GM20000 (cell line): ENCODE measurements at places on chromosomes 1 and 21.
A peak's percentile ranks its signal among the peaks of the same experiment; 100 is the strongest.

- no peak for DNase-seq
These were observed 274.8 kb upstream of the AJAP1 start for GRCh38 chr1:4379451-4380175.

DNA sequence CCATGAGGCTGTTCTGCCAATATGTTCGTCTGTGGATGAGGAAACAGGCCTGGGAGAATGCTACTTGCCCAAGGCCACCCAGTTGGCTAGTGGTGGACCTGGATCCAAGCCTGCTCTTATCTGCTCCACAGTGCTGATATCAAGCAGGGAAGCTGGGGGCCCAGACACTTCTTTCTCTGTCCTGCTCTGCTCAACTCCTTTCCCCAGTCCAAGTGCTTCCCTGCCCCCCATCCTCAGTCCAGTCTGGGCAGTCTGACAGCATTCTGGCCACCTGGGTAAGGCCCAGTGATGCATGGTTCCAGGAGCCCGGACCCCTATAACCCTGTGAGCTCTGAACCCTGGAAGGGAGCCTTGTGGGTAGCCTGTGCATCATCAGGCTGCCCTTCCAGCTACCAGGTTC, 4.2 kb upstream of the PAQR7 start:
- no peak for DNase-seq

DNA sequence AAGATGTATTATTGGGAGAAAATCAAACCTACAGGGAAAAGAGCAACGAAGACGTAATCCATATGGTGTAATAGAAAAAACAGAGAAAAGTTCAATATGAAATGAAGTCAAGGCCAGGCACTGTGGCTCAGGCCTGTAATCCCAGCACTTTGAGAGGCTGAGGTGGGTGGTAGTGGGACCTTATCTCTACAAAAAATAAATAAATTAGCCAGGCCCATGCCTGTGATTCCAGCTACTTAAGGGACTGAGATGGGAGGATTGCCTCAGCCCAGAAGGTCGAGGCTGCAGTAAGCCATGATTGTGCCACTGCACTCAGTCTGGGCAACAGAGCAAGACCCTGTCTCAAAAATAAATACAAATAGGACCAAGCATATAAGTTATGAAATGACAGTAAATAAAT, 11.4 kb downstream of the DESI2 start:
- no peak for DNase-seq

GRCh38 chr1:241716915-241717656, 65.0 kb downstream of the WDR64 start:
- no peak for DNase-seq

GRCh38 chr1:117098287-117098890, 23.2 kb downstream of the TRIM45 start:
- DNase-seq: no peak

DNA sequence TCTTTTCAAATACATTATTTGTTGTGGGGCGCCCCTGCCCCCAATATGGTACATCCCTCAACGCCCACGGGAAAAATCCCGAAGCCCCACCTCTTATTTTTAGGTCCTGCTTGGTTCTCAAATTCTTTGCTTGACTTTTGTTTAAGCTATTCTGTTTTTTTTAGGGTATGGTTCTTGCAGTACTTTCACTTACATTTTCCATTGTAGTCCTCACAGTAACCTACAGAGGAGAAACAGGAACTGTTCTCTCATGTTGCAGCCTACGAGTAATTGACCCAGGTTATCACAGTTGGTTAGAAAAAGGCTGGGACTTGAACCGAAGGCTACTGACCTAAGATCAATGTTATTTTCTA, 697 bp upstream of the C21orf91 start:
- peak; percentile 79 for DNase-seq

GRCh38 chr1:89697383-89697782, 64.5 kb downstream of the LRRC8C start:
- no peak for DNase-seq

DNA sequence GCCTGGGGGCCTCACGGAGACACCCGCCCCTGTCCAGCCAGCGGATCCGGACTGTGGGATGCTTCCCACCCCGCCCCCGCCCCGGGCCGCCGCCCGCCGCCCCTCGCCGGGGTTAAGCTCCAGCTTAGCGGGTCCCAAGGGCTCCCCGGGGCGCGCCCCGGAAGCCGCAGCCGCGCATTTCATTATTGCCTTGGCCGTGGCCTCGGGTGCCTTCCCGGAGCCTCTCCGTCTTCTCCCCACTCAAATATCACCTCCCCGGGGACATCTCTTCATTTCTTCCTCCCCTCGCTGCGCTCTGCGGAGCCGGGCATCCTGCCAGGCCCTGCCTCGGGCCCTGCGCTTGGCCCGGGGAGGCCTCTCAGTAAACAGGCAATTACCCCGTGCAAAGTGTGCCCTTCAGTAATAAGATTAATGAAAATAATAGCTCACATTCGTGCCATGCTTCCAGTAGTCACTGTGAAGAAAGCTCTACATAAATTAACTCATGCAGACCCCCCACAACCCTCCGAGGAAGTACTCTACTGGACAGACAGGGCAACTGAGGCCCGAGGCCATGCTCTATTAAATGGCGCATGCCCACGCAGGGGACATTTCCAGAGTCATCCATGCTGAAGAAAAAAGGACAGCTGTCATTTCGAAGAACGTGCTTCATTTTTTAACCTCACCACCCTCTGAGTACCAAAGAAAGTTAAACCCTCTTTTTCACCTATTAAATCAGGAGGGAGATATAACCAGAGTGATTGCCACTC, 49.9 kb upstream of the LAPTM5 start:
- DNase-seq: no peak

DNA sequence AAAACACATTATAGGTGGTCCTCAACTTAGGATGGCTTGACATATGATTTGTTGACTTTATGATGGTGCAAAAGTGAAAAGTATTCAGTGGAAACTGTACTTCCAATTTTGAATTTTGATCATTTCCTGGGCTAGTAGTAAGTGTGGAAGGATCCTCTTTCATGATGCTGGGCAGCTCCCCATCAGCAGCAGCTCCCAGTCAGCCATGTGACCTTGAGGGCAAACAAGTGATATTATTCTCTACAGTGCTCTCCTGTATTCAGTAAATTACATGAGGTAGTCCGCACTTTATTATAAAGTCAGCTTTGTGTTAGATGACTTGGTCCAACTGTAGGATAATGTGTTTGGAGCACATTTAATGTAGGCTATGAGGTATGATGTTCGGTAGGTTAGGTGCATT, 36.4 kb downstream of the SLC22A15 start:
- no peak for DNase-seq

DNA sequence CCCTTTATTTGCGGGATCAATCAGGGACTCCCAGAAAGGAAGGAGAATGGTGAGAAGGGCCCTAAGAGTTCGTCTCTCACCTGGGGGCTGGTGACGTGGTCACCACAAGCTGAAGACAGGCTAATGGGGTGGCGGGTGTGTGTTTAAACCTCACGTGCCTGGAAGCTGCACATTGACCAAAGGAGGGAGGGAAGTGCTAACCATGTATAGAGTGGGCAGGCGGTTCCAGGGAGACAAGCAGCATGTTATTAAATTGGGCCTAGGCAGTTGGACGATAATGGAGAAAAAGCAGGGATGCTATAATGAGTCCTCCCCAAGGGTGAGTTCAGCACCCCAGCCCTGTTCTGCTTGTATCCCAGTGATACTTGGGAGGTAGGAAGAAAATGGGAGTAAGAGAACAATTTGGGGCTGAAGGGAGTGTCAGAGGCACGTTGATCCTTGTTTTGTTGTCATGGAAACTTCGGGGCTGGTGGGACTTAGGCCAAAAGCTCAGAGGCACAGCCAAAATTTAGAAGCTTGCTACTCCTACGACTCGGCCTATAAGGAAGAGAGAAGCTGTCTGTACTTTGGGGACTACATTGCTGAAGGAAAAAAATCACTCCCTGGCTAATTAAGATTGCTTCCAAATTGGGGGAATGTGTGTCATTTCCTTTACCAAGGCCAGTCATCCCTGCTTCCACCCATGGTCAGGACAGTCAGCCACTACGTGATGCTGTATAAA, 33.2 kb upstream of the EPHA8 start:
- no peak for DNase-seq

DNA sequence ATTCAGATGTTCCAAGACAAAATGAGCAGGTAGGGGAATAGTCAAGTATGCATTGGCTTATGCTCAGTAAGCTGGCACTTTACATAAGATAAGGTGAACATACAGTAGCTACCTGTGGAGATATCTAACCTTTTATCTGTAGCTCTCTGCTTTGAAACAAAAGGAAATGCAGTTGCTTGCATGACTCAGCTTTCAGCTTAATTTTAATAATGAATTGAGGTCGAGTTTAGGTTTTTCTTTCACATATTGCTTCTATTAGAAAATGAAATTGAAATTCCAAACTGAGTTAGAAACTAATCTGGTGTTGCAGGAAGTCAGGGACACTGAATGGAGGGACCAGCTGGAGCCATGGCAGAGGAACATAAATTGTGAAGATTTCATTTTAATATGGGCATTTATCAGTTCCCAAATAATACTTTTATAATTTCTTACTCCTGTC, 8.3 kb downstream of the FRRS1 start:
- DNase-seq: peak; percentile 16

- DNase-seq: no peak
These were observed 55.4 kb downstream of the MATN1 start for GRCh38 chr1:30668024-30668423.

DNA sequence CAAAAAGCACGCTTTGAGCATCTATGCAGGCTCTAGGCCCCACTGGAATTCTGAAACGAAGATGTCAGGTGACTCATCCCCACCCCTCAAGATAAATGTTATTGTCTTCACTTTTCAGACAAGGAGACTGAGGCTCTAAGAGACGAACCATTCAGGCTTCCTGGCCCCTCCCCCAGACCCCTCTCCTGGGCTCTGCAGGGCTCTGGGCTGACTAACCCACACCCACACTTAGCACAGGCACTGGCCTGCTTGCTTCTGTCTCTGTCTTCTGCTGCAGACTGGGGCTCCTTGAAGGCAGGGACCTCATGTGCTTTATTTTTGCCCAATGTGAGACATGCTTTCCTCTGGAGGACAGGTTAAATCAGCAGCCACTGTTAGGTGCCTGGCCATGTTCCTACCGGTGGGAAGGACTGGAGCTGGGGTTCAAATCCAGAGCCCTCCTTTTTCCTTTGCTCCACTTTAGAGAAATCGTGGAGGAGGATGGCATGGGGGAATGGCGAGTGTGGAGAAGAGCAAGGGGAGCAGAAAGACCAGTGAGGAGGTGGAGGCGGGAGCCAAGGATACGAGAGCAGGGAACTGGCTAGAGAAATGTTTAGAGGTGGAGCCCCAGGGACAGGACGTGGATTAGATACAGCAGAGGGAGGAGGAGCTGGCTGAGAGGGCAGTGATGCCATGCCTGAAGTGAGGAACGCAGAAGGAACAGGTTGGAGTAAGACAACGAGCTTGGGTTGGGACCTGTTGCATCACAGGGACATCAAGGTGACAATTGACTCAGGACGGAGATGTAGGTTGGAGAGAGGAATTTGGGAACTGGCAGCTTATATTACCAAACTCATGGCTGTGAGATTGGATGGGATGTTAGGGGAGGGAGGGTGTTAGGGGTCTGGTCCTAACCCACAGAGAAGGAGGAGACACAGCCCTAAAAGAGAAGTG, 1.7 kb downstream of the TMEM125 start:
- peak; percentile 20 for DNase-seq

GRCh38 chr1:112698366-112699310, 8.3 kb downstream of the RHOC start:
- no peak for DNase-seq

DNA sequence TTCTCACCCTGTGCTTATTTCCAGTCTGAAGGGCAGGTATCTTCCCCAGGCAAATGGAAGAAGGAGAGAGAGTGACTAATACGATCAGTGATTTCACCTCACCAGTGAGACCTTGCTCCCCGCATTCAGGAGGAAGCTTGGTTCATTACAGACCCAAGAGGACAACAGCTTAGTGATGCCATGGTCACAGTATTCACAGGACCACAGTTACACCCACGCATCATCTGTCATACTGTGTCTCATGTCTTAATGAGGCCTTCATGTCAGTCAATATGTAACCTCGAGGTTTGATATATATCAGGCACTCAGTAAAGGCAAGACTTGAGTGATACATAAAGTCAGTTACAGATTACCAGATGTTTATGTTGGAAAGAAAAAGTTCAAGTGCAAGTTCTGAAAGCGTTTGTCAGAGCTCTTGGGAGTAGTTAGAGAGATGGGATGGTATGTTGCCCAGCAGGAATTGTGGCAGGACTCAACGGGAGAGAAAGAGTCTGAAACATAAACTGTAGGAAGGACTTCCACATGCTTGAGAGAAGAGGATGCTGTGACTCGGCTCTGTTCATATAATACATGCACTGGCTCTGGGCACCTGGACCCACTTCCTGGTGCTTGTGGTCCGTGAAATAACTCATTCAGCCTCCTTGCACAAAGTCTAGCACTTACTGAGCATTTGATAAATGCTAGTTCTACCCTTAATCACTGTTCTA, 33.3 kb downstream of the GNPAT start:
- no peak for DNase-seq

DNA sequence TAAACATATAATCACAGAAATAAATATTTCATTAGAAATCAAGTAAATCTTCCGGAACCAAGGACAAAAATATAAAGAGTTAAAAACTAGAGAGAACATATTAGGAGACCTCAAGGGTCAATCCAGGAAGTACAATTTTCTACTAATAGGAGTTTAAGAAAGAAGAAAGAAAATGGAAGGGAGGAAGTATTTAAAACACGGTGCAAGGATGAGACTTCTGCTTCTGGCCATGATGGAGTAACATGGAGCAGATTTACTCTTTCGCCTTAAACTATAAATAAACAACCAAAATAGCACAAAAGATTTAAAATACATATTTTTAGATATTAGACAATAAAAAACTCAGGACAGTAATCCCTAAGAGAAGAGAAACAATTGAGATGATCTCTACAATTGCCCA, 12.6 kb upstream of the IFNAR1 start:
- DNase-seq: no peak

- DNase-seq: peak; percentile 88
These were observed at the start of gene PCNX2 for GRCh38 chr1:233295237-233295974. Gene PCNX2 (minus strand): TSS chr1:233295725. CDS start chr1:233295478, 247 bp downstream.

- no peak for DNase-seq
These were observed 344.0 kb upstream of the USP24 start for GRCh38 chr1:55559161-55559611.

DNA sequence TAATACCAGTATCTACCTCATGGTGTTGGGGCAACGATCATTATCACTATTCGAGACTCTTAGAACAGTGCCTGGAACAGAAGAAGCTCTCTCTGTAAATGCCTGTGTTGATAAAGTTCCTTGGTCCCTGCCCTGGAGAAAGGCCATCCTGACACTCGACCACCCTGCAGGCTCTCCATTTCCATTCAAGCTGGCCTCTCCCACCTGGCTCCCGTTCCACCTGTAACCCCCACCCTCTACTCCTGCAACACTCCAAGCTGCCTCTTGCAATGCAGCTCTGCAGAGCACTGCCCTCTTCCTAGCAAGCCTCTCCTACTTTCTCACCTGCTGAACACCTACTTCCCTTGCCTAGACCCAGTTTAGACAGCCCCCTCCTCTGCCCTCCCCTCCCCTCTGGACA, 6.1 kb downstream of the SPOCD1 start:
- no peak for DNase-seq

GRCh38 chr1:19240673-19241538, 10.4 kb downstream of the EMC1 start:
- peak; percentile 79 for DNase-seq
